Esophagus squamous epithelium (tissue), 5 donors: ENCODE measurements at places on chromosomes 2 and 18.

GRCh38 chr2:71992036-71992435 is 155.6 kb downstream of the CYP26B1 start:
- no peak for DNase-seq

DNA sequence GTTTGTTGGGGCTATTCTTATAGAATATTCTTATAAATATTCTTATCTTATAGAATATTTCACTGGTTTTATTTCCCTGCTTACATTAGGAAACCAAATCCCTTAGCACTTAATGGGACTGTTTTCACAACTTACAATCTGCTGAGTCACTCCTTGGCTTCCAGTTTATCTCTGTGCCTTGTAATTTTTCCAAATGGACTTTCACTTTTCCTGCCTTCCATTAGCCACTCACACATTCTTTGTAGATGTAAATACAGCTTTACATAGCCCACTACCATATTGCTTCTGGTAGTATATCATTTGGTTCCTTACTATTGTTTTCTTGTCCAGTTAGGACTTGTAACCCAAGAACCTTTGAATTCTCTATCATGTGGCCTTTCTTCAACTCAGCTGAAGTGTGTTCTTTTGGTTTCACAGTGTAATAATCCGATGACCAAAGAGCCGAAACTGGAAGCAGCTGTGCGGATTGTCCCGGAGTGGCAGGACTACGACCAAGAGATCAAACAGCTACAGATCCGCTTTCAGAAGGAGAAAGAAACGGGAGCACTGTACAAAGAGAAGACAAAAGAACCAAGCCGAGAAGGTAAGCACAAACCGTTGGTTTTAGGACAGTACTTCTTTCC is 96.1 kb downstream of the UGGT1 start:
- DNase-seq: no peak

DNA sequence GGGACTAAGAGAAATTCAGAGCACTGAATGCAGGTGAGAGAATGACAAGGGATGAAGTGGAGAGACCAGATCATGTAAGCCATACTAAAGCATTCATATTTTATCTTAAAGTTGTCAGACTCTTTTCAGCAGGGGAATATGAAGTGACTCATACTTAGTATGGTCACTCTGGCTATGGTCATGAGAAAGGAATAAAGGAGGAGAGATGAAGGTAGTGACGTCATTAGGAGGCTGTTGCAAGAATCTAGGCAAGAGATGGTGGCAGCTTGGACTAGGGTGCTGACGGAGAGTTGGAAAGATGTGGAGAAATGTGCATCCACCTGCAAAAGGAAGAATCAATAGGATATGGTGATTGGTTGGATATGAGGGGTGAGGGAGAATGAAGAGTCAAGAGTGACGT is 203.2 kb upstream of the ACVR2A start:
- no peak for DNase-seq

GRCh38 chr18:4374564-4374963 is 80.5 kb downstream of the DLGAP1 start:
- no peak for DNase-seq

GRCh38 chr2:41710944-41711343 is 336.9 kb upstream of the PKDCC start:
- no peak for DNase-seq

DNA sequence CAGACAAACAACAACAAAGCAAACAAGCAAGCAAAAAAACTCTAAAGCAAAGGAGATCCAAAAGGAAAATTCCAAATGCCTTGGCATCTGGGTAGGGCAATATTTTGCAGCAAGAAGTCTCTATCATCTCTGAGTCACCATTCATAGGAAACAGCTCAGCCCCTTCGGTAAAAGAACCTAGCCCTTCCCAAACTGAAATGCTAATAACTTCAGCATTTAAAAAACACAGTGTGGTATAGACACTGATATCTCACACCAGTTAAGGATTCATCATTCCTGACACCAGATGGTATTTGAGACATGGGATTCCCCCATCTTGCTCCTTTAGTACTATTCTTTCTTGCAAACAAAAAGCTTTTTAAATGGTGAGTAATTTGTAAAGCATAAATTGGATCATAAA is 491.8 kb downstream of the TXNL1 start:
- no peak for DNase-seq
